Neuronal stem cell (in vitro differentiated cells): ENCODE measurements at places on chromosomes 16 and 17.

DNA sequence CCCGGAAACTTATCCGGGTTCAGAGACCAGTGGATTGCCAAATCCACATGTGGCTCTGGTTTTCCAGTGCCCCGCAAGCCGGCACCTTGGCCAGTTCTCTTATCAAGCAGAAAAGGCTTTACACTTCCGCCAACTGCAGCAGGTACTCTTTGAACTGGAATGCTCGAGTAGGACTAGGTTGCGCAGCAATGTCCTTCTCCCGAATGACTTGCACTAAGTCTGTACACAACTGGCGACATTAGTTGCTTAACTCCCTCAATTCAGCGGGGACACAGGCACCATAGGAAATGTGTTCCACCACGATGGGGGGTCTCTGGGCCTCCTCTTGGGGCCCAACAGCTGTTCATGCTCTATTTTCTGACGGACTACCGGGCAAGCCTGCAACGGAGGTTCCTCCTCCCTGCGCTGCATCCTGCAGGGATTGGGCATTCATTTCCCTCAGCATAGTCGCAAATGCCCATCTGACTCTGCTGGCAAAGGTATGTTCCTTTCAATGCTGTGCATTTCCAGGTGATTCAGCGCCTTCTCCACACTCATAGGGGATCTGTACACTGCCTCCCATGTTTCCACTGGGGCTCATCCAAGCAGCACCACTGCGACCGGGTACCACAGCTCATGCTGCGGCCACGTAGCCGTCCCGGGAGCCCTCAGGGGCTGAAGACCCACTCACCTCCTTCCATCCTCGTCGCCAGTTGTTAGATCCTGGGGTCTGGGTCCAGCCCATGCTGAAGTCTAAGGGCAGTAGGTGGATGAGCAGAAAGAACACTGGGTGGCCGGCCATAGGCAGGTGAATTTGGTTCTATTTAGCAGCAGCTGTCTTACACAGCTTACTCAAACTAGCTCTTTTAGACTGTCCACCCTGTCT is 34.2 kb upstream of the APPBP2 start:
- DNase-seq, result no peak

DNA sequence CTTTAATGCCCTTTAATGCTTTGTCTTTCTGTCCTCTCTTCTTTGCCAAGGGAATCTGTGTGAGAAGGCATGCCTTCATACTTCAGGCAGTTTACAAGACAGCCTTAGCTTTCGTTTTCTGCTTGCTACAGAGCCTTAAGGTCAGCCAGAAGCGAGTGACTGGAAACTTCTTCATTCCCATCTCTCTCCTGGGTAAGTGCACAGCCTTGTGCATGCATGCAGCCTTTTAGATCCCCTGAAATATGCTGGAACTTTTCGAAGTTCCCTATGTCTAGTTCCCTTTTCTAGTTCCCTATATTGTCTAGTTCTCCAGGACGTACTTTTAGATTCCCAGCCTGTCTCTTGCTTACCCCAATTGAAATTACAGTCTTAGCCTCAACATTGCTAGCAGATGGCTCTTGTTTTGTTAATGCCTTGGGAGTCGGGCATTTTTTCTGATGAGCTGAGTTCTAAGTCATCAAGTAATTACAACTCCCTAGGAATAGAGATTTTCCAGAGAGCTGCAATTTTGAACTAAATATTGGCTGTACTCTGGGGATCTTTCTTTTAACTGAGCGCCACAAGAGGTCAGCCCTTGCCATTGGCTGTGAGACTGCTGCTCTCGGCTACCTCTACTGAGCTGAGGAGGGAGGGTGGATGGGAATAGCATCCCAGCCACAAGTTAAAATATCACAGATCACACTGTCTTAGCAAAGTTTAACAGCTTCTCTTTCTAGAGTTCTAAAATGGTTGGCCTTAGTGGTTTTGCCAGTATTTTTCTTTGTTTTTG is 22.7 kb upstream of the PPM1D start:
- no peak for DNase-seq

DNA sequence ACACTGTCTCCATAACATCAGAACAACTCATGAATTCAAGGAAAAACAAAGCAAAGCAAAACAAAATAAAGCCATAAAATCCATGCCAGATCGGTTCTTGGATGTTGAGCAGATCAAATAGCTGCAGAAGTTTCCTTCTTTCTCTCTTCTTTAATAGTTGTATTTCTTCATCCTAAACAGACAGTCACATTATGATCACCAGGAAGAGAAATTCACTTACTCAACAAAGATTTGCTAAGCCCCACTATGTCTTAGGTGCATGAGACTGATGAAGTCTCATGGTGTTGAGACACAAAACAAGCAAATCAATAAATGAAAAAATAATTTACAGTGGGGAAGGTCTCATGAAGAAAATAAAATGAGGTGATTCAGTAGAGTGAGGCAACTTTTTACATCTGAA is 72.8 kb downstream of the WIPI1 start:
- no peak for DNase-seq

DNA sequence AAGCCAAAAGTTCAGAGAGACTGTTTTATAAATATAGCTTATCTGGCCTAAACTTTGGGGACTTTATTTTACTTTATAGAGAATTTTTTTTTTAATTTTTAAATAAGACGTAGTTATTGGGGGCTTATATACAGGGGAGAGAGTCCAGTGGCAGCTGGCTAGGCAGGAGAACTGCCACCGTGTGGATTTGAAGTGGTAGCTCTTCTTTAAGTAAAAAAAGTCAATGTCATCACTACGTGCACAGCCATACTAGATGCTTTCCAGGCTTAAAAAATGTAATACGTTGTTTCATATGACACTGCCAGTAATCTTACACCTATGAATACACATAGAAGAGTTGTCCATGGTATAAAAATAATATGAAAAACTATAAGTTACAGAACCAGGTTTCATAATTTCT is 31.9 kb upstream of the ANKFY1 start:
- no peak for DNase-seq

DNA sequence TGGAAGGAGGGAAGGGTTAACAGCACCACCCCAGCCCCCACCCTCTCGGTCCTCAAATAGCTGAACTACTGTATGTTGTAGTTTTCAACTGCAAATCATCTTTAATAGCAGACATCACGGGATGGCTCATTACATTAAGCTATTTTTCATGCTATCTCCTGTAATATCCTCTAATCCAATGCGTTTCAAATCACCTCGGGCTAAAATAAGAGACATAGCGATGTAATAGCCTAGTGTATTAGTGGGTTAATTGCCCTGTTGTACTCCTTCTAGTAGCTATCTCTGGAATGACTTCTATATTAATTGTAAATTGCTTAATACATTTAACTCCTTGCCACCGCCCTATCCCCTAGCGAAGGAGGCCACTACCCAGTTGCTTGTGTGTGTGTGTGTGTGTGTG is 54.3 kb downstream of the MRM1 start:
- DNase-seq, result no peak

DNA sequence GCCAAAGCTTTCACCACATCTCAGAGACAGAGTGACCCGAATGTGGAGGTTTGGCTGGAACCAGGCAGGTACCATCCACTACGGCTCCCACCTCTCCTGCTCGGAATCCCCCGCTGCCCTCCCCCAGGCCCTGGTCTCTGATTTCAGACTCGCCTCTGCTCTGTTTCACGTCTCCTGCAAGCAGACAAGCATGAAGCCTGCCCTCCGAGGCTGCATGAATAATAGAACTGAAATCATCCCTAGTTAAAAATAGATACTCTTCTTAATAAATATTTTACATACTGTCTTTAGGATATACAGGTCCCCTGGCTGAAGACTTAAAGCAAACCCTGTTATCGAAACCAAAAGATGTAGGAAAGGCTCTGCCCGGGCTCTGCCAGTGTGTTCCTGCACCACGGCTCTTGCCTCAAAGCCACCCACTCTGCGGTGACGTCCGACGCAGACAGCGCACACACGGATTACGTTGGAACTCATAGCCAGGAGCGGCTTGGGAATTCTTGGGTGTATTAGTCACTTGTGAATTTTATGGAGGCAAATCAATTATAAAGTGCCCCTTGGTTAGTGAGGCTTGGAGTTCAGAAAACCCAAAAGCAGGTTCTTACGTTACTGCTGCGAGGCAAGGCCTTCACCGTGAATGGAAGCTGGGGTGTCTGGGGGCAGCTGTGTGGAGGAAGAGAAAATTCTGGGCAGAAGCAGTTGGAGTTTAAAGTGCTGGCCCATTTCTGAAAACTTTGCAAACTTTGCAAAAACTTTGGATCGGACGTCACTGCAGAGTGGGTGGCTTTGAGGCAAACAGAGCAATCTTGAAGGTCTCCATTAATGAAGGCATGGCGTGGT is 25.6 kb upstream of the NPTX1 start:
- no peak for DNase-seq

DNA sequence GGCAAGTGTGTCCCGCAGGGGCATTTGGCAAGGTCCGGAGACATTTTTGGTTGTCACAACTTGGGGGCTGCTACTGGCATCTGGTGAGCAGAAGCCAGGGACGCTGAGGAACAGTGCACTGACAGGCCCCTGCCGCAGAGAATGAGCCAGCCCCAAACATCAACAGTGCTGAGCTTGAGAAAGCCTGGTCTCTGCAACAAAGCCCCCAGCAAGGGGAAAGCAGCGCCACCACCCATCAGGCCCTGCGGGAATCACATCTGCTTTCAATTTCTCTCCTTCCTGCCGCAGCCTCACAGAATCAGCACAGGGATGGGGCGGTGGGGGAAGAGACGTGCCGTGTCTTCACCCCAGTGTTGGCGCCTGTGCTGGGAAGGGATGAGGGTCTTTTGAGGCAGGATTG is 14.8 kb upstream of the PRPSAP1 start:
- no peak for DNase-seq

DNA sequence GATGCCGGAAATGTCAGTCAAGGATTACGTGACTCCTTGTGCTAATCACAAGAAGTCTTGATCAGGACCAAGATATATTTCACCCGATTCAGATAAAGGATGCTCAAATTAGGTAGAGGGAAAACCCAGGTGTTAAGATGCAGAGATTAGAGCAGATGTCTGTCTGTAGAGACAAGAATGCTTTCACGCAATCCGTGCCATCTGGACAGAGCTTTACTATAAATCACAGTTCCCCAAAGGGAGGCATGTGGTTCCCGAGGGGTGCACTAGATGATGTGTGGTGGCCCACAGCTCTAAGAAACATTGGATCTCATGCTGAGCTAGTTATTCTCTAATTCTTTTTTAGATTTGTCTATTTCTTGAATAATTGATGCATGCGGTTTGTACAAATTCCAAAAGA is 9.8 kb upstream of the MAP3K14 start:
- DNase-seq, result no peak
